ENCODE measurements at places on chromosomes 3 and 15.

DNA sequence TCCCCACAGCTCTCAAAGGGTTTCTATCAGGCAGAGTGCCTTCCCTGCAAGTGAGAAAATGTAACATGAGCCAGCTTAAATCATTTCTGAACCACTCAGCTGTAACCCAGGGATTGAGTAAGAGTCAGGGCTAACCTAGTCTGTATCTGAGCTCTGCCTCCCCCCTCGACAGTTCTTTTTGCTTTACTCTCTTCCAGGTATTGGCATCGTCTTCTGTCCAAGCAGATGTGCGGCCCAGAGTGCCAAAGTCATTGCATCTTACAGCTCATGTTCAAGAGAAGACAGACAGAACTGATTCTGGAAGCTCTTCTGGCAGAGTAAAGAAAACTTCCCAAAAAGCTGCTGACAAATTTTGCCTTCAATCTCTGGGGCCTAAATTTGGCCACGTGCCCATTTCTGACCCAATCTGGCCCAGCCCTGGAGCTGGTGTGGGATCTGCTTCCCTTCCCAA, 74.8 kb downstream of the ABHD5 start:
- DNase-seq: no peak

DNA sequence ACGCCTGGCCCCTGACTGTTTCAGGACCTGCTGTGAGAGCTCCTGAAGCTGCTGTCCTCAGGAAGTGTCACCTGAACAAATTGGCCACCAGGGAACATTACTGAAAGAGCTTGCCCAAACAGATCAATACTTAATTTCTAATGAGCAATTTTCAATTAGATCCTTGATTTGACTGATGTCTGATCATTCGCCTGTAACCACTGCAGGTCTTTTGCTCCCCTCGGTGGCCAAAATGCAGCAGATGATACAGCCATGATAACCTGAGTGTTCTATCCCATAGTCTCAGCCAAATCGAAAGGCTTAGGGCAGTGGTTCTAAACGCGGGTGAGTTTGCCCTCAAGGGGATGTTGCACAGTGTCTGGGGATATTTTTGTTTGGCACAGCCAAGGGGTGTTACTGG, 57.6 kb upstream of the MEX3B start:
- DNase-seq: no peak

DNA sequence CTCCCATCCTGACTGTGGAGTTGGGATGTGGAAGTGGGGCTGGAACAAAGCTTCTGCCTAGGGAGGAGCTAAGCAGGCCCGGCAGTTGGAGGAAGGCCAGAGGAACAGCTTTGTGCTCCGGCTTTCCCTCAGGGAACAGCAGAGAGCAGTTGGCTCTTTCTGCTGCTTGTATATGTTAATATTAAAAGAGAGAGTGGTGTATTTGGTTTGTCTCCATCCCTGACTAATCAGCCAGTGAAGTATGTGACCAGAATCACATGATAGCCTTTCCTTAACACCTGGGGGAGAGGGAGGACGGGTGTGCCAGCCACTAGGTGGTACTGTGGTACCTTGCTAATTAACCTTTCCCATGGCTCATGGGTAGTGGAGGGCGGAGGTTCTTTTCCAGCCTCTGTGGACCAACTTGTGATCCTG, 10.0 kb downstream of the EIF2B5 start:
- DNase-seq: no peak

- no peak for DNase-seq
These were observed 13.1 kb downstream of the CCR5AS start for GRCh38 chr3:46393554-46394434.

- no peak for DNase-seq
These were observed 51.0 kb downstream of the CHDH start for GRCh38 chr3:53795176-53795575.

DNA sequence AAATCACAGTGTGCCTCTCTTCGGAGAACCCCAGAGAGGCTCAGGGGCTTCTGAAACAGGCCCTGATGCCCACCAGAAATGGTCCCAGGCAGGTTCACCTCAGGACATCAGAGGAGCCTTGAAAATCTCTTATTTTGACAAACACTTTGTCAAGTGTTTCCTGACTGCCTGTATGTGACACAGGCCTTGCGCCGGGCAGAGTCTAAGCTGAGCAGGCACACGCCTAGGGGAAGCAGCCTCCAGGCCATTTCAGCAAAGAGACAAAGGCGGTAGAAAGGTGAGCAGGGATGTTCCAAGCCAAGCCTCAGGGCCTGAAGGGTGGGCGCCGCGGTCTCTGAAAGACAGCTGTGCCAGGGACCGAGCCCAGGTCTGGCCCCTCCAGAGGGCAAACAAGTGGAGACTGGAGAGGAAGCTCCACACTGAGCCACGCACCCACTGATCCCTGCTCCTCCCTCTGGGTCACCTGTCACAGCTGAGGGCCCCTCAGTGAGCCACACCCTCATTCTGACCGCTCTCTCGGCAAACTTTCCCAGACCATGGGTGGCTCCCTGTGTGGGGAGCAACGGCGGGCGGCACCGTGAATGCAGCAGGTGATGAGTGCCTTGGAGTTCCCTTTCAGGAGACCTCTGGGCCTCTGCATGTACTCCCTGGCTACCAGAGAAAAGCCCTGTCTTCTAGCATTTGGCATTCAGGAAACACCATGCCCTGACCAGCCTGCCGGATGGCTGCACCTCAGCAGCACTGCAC, 136.1 kb downstream of the ADAMTS17 start:
- DNase-seq: no peak
